Activated T-cell treated with anti-CD3 and anti-CD28 coated beads for 24 hours (primary cell): ENCODE measurements at places on chromosomes 1 and 21.
A peak's percentile ranks its signal among the peaks of the same experiment; 100 is the strongest.

GRCh38 chr1:86906419-86906818 lies 7.5 kb downstream of the SELENOF start:
- DNase-seq: no peak

- no peak for DNase-seq
These were observed 27.5 kb upstream of the IGSF21 start for GRCh38 chr1:18079941-18080735.

DNA sequence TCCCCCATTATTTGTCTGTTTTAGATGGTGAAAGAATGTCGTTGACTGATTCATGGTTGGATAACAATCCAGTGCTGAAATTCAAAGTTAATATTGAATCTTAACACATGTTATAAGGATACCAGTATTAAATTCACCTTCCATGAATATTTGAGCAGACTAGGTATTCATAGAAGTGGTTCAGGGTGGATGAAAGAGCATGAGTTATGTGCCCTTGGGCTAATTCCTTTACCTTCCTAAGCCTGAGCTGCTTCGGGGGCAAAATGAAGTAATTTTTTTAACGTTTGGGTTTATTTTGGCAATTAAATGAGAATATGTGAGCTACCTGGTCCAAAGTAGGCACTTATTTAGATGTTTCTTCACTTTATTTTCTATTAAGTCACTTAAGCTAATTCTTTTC lies 2.7 kb upstream of the PLPPR5 start:
- no peak for DNase-seq

- no peak for DNase-seq
These were observed 463.7 kb downstream of the PLPP3 start for GRCh38 chr1:56115701-56116100.

DNA sequence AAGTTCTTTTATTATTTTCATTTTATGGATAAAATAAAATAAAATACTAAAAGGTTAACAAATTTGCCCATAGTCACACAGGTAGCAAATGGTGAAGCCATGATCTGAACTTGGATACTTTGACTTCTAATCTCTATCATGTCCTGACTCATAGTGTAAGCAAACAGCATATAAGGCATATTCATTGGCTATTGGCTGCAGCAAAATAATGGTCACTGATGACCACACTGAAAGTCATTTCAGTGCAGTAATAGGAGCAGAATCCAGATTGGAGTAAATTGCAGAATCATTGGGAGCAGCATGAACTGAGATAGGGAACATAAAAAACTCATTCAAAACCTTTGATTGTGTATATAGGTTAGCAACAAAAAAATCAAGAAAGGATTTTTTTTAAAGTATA lies 262.9 kb downstream of the PLA2G4A start:
- no peak for DNase-seq

DNA sequence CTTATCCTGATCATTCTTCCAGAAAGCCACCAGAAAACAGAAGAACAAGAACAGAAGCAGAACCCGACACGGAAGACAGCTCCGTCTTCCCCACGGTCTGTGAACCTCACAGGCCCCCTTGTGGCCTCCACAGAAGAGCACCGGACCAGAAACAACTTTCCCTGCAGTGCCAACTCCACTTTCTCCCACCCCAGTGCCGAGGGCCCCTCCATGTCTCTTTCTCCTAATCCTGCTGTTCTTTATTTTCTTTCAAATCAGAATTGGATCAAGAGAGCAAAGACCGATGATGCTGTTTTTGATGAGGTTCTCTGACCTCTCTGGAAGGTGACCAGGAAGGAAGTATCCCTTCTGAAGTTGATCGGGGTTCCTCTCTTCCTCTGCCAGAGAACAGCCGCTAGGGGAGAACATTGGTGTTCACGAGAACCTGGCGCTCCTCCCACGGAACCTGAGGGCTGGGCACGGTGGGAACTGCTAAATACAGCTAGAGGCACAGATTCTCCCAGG lies 58.9 kb upstream of the CTTNBP2NL start:
- DNase-seq: no peak

- DNase-seq: no peak
These were observed 171.8 kb upstream of the IVNS1ABP start for GRCh38 chr1:185488808-185489207.

- no peak for DNase-seq
These were observed 208.2 kb downstream of the BACH1 start for GRCh38 chr21:29506947-29507346.

DNA sequence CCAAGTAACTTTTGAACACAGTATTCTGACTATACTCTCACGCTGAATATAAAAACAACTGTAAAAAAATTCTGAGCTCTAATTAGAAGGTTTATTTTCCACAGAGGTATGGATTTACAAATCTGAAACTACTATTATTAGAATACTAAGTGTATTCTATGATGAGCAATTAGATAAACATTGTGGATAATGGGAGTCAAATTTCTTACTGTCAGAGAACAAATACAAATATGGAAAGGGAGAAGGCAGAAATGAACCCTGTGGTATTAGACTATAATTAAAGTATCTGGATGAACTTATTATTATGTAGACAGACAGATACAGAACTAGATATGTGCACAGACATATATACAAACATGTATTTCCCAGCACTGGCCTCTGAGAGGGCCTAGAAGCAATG lies 22.6 kb downstream of the ALDH9A1 start:
- no peak for DNase-seq

DNA sequence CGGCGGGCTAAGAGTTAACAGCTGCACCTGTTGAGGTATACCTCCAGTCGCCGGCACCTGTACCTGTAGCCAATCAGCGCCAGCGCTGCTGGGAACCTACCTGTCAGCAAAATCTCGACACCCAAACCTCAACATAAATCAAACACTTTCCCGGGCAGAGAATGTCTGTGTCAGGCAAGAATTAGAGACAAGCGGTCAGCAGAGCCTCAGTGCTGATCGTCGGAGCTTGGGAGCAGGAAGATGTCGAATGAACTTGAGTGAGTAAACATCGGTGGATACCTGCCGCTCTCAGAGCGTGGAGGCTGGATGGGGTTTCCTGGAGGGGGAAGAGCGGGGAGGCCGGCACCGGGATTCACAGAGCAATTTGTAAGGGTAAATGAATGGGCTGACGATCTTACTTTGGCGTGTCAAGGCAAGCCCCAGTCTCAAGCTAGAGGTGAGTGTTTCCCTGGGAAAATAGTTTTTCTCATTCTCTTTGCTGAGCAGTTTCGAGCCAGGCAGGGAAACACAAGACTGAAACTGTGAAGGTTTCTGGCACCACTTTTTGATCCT lies at the start of gene GRHL3:
Gene GRHL3 (plus strand): TSS at position 46 of the 552 bp plus-strand sequence. CDS start 195 bp downstream, at position 241.
- DNase-seq: no peak

DNA sequence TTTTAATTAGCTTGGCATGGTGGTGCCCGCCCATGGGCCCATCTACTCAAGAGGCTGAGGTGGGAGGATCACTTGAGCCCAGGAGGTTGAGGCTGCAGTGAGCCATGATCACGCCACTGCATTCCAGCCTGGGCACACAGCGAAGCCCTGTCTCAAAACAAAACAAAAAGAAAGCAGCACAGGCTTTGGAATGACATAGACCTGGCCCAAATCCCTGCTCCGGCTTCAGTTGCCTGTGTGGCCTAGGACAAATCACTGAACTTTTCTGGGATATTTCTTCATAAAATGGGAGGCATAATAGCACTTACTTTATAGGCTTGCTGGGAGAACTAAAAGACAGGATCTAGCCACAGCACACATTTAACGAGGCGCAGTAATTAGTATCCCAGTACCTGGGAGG lies 2.4 kb downstream of the PEAR1 start:
- no peak for DNase-seq

DNA sequence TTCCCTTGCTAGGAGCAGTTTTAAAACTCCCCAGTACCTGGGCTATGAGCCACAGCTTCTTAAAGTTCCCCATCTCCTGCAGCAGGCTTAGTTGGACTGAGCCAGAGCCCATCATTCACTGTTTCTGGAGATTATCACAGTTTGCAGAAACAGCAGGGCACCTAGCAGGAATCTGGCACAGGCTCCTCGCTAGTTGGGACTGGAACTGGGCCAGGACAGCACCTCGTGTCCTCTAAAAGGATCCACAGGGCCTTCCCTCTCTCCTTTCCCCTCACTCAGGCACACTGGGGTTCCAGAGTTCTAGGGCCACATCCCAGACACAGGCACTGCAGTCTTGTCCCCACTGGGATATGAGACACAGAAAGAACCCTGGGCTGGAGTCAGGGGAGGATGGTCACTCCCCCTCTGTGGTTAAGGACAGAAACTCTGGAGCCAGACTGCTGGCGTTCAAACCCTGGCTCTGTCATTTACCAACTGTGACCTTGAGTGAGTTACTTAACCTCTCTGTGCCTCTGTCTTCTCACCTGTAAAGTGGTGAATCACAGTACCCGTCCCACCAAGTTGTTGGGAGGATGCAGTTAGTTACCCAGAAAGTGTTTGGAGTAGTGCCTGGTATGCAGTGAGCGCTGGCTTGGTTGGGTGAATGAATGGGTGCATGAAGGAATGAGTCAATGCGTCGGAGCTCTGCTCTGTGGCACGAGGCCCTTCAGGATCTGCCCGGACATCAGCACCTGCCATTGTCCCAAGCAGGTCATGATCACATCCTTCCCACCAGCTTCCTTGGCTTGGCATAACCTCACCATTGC lies 18.8 kb upstream of the ECE1 start:
- no peak for DNase-seq

DNA sequence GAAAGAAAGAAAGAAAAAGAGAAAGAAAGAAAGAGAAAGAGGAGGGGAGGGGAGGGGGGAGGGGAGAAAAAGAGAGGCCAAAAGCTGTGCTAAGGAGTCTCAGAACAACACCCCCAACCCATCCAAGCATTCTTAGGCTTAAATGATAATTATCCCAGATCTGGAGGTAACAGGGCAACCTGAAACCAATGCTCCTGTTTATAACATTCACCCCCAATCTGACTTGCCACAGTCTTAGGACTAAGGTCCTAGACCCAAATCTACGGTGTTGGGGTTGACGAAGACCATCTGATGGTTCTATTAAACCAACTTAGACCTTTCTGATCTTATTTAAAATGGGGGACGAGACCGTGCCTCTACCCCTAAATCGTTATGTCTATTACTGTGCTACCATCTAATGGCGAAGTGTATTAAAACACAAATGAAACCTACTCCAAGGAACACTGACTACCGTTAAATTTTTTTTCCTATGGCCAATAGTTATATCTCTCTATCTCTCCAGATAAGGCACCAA lies 119.3 kb upstream of the CDC42BPA start:
- DNase-seq: no peak

- no peak for DNase-seq
These were observed 16.1 kb downstream of the UBIAD1 start for GRCh38 chr1:11289064-11289463.

- DNase-seq: no peak
These were observed at the start of gene FRRS1 for GRCh38 chr1:99766378-99766800. FRRS1 (minus strand) TSS chr1:99766635; CDS start chr1:99748768, 17,867 bp downstream.

- DNase-seq: no peak
These were observed 68.5 kb downstream of the STUM start for GRCh38 chr1:226617109-226617508.

GRCh38 chr1:84842748-84843231 lies 50.2 kb downstream of the LPAR3 start:
- no peak for DNase-seq

DNA sequence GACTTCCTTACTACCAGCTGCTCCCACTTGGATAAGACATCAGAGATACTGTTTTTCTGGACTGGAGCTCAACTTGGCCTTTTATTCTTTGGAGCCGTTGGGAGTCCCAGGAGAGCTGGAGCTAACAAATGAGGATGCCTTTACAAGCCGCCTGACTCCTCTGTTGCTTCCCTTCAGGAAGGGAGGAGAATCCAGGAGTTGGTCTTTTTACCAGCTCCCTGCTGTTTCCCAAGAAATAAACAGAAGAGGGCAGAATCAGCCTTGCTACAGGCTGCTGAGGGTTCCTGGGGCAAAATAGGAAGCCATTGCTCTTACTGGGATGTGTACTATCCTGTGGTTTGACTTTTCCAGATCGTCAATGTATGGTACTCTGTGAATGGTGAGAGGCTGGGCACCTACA lies 1.5 kb downstream of the EIF3I start:
- no peak for DNase-seq

DNA sequence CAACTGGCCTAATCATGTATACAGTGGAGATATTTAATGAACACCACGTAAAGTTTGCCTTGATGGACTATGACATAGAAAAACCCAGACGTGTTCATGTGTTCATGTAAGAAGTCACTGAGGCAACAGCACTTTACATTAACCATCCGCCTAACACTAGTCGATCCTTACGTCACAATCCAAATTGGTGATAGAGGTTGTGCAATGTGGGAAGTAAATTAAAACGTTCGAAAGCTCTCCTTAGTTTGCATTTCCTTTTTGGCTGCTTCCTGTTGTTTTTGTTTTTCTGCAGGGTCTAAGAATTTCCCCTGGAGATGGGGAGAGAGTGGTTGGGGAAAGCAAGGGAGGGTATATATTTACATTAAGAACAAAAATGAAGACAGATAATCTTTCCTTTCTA lies 587.5 kb upstream of the ADGRL2 start:
- no peak for DNase-seq

- no peak for DNase-seq
These were observed 25.0 kb upstream of the SYDE2 start for GRCh38 chr1:85225624-85226380.

DNA sequence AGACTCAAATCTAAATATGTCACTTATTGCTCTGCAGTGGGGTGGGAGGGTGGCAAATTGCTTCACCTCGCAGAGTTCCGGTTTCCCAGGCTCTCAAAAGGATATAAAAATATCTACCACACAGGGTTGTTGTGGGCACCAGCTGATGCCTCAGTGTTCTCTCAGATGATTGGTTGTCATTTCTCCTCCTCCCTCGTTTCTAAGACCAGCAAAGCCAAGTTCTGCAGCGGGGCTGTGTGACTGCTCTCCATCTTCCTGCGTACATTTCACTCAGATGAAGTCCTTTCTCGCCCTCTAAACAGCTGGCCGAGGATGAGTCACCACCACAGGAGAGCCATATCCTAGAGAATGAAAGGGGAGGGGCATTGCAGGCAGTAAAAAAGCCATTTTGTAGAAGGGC lies 35.0 kb upstream of the VWA5B1 start:
- no peak for DNase-seq

- peak; percentile 14 for DNase-seq
These were observed 2.1 kb downstream of the KDM5B start for GRCh38 chr1:202805886-202806844.

DNA sequence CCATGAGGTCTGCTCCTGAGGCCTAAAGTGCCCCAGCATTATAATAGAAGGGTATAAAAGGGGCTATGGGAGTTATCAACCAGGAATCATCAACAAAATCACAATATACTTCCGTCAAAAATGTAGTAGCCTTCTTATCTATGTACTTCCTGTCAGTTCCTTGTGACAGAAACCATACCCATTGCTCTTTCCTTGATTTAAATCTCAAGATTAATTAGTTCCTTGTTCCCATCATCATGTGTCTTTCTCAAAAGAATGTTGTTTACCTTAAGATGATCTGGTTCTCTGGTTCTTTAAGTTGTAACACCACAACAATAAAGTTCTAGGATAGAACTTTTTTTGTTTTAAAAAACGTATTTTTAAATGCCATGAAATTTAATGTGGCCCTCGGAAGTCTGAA lies 833.3 kb downstream of the LTN1 start:
- DNase-seq: no peak

- no peak for DNase-seq
These were observed 105.0 kb downstream of the GPATCH2 start for GRCh38 chr1:217525773-217526490.

GRCh38 chr1:162094271-162094670 lies 24.8 kb downstream of the NOS1AP start:
- no peak for DNase-seq

GRCh38 chr1:248736977-248737376 lies 18.6 kb downstream of the LYPD8 start:
- no peak for DNase-seq

GRCh38 chr1:29786195-29786594 lies 549.9 kb downstream of the PTPRU start:
- no peak for DNase-seq
